ENCODE measurements at places on chromosomes 1 and 21.

GRCh38 chr1:193111641-193112090 is 6.5 kb upstream of the GLRX2 start:
- DNase-seq, result peak; percentile 27

DNA sequence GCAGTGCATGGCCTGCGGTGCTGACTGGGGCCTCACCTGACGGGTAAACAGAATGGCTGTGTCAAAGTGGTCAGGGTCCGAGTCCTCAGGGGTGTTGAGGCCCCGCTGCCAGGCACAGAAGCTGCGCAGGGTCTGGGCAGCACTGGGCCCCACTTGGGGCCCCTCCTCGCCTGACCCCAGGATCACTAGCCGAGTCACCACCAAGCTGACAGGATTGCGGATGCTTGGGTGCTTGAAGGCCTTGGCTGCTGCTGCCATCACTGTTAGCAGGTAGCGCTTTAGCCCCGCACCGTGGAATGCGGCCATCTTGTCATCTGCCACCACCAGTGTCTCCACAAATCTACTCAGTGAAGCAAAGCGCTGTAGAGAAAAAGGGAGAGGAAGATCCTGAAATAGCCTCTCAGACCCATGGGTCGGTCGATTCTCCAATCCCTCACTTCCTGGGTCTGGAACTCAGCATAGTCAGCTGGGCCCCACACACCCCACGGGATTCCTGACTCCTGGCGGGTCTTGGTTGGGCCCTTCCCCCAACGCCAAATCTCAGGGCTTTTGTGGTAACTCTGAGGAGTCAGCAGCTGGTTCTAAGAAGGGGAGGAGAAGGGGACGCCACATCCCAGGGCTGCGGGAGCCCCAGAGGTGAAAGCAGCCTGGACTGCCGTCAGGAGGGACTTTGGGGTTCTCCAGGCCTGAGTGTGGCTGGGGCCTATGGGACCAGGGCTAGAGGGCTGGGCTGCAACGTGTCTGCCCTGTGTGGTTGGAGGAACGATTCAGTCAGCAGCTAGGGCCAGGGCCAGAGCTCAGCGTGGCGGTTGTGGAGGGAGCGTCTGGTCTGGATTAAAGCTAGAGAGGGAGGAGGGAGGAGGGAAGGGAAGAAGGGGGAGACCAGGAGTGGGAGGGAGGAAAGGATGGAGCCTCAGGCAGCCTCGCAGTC is 2.1 kb downstream of the ADAMTS4 start:
- DNase-seq, result no peak

- no peak for DNase-seq
These were observed 37.3 kb downstream of the ZMYND12 start for GRCh38 chr1:42418516-42418915.

GRCh38 chr1:100377590-100378361 is 25.5 kb downstream of the CDC14A start:
- no peak for DNase-seq

- DNase-seq, result no peak
These were observed 53.5 kb downstream of the MRPL37 start for GRCh38 chr1:54253480-54253879.

DNA sequence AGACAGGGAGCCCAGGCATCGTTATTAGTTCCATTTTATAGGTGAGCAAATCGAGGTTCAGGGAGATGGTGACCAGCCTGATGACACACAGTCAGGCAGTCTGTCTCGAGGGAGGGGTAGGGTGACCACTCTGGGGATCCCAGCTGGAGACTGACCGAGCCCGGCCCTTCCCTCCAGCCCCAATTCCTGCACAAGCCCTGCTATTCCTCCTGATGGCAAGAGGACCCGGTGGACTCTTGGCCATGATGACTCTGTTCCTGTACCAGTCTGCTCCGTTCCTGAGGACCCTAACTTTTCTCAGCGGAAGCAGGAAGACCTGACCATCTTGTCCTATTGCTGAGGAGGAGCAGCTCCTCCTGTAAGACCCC is 391 bp downstream of the AGT start:
- no peak for DNase-seq

DNA sequence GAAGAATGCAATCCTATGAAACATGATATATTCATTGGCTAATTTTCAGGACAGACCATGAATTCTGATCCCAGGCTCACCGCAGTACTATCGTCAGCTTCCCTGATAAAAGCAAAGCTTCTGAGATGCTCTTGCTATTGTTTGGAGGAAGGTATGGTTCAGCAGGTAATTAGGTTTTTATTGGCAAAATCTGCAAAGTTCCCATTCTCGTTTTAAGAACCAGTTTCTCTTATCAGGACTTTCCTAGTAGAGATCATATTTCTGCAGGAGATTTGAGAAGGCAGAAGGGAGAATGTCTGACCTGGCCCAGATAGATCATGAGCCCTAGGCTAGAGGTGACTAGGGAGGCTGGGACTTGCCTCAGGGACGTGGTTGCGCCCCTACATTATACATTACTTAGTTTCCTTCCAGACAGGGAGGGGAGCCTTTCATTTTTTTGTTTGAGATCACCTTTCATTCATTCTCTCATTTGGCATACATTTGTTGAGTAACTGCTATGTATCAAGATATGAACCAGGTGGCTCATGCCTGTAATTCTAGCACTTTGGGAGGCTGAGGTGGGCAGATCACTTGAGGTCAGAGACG is 108.8 kb downstream of the NRIP1 start:
- no peak for DNase-seq

- DNase-seq, result no peak
These were observed 107.9 kb downstream of the S1PR1 start for GRCh38 chr1:101344745-101345144.

GRCh38 chr1:168373869-168374268 is 93.2 kb downstream of the TBX19 start:
- no peak for DNase-seq

GRCh38 chr1:112528076-112528475 is 19.3 kb downstream of the WNT2B start:
- no peak for DNase-seq

GRCh38 chr1:43547538-43548072 is 16.9 kb downstream of the PTPRF start:
- no peak for DNase-seq

- no peak for DNase-seq
These were observed 29.4 kb downstream of the FRRS1 start for GRCh38 chr1:99737016-99737415.

- no peak for DNase-seq
These were observed 57.3 kb downstream of the JAK1 start for GRCh38 chr1:64909031-64909430.

DNA sequence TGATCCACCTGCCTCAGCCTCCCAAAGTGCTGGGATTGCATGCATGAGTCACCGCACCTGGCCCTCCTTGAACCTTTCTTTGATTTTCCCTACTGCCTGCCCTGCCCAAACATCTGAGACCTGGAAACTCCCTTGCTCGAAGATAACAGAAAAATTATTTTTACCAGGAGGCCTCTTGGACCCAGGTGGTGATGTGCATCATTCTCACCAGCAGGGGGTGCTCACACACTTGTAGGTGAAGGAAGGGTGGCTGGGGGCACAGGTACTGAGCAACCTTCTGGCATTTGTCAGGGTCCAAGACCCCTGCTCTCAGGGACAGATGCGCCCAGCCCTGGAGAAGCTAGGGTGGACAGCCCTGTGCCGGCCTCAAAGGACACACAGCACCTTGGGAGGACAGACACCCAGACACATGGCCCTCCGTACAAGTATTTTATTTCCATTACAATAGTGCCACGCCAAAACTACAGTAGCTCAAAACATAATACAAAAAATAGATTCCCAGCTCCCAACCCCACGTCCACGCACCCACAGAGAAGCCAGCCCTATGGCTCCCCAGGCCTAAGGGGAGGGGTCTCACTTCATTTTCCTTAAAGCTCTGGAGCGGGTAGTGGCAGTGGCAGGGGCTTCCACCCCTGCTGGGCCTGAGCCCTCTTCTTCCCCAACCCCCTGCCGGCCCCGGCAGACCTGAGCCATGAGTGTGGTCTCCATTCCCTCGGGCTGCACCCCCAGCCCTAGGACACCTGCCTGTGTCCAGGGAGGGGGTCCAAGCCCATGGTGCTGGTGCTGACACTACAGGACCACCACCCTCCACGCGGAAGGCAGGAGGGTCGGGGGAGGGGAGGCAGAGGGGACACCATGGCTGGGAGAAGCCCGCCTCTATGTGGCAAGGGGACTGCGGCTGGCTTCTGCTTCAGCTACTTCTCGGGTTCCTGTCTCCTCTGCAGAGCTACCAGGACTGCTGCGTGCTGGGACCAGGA is 40.4 kb upstream of the EIF4G3 start:
- no peak for DNase-seq

- DNase-seq, result no peak
These were observed 128.7 kb upstream of the DPYD start for GRCh38 chr1:98049370-98050135.

GRCh38 chr1:244347942-244348341 is 103.8 kb downstream of the ADSS2 start:
- DNase-seq, result no peak

DNA sequence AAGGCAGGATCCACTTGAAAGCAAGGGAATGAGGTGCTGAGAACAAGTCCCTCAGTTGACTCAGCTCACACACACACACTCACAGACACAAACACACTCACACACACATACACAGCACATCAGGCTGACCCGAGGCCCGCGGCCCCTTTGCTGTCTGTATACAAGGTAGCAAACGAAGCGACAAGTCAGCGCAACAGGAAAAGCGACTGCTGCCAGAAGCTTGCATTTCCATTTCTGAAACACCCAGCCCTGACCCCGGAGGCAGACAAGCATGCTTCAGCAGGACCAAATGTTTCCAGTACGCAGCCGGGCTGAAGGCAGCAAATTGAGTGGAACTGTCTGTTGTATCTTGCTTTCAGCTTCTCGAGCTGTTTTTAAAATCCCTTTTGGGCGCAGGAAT is 501.6 kb downstream of the NPHP4 start:
- DNase-seq, result no peak

DNA sequence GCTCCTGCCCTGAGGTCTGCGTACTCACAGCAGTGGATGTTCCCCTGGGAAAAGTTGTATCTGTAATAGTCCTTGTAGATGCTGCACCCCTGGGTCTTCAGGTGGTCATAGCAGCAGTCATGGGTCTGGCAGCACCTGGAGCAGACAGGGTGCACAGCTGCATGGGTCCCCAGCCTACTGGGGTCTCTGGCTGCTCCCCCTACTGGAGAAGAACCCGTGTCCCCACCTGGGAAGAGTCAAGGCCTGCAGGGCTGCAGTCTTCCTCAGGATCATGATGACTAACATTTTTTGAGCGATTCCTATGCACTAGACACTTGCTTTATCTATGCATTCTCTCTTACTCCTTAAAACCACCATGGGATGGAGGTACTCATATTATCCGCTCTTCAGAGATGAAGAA is 3.9 kb downstream of the PLA2G2D start:
- DNase-seq, result no peak

GRCh38 chr21:17139696-17140095 is 373.1 kb upstream of the CXADR start:
- DNase-seq, result no peak

GRCh38 chr1:29473161-29473855 is 237.0 kb downstream of the PTPRU start:
- no peak for DNase-seq

- DNase-seq, result no peak
These were observed 120.9 kb downstream of the C1orf21 start for GRCh38 chr1:184507604-184508280.

DNA sequence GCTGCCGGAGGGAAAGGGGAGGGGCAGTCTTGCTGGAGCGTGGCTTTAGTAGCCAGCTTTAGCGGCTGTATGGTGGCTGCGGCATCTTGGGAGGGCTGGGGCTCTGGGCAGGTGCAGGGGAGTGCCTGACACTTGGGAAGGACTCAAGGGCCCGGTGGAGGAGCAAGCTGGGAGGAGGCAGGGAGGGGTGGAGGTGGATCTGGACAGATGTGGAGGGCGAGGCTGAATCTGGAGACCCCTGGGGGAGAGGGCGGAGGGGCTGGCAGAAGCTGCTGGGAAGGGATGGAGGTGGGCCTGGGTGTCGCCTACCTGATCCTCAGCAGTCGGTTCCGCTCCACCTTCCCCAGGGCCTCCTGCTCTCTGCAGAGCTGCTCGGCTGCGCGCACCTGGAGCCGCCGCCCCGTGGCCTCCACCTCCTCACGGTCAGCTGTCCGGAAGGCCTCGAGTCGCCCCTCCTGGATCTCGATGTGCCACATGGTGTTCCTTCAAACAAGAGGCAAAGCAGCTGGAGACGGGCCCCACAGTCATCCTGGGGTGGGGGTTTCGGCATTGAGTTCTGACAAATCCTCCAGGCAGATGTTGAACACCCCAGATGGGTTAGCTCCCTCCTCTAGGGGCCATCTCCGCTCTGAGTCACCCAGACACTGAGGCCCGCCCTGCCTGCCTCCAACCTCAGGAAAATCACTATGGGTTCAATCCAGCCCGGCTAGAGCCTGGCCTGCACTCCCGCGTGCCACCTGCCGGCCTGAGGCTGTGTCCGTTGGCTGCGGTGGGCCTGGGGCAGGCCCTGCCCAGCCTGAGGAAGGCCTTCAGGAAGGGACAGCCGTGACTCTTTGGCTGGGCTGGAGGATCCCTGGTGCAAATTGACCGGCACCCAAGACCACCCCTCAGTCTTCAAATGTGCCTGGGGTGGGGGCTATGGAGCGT is 29.6 kb downstream of the CFAP74 start:
- no peak for DNase-seq

GRCh38 chr21:25487046-25487594 is 120.2 kb downstream of the MRPL39 start:
- no peak for DNase-seq

GRCh38 chr21:36913247-36914169 is 53.0 kb downstream of the HLCS start:
- no peak for DNase-seq

DNA sequence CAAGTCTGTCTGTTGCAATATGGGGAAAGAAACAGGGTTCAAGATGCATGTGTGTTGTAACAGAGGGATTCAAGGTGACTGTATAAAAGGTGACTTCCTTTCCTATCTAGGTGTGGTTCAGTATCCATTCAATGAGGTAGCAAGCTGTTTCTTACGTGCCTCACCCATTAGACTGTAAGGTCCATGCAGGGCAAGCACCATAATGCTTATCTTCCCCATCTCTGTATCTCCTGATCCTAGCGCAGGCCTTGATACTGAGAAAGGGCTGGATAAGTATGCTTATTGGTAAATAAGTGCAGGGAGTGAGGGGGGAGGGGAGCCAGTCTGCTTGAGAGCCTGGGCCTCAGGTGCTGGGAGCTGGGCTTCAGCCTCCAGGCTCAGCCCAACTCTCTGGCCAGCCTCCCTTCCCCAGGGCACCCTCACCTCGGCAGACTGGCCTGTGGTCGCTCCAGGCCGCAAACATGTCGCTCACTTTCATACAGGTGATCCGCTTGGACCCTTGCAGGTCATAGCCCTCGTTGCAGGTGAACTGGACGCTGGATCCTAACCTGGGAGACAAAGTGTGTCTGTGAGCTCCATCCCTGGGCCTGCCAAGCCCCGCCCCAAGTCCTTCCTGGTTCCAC is 44.5 kb upstream of the HMGB4 start:
- no peak for DNase-seq
